ENCODE measurements at places on chromosomes 13 and 19.

DNA sequence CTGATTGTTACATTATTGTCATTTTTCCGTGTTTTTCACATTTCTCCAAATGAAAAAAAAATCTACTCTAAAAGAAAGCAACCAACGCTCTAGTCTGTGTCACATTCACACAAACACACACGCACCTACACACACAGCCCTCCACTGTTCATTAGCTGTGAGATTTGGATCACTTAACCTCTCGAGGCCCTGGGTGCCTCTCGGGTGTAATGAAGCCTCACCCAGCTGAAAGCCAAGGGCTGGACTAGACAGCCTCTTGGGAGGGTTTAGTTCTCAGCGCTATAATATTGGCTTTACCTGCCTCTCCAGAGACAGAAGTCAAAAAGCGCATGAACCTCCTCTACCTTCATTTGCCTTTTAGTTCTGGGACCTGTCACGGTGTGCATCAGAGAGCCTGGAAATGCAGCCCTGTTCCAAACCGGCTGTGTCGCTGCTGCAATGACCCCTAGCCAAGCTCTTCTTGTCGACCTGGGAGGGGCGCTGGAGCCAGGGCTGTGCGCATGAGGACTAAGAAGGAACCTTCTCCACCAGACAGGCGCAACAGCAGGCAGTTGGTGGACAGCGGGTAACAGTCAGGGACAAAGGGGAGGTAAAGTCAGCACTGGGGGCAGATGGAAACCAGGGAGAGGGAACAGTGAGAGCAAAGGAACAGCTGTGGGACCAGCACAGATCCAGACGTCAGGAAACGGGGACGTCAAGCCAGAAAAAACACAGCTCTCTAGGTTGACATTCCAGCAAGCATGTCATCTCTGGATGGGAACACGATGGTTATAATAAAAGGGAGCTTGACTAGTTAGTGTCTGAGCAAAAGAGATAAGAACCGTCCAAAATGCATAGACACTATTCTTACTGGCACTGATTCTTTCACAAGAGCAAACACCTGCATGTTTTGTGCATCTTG, 375.9 kb downstream of the EFNB2 start:
- DNase-seq, result no peak

GRCh38 chr19:17948931-17949930, 16.4 kb downstream of the CCDC124 start:
- DNase-seq, result no peak

- no peak for DNase-seq
Observed at GRCh38 chr13:67515895-67516294, 285.8 kb upstream of the PCDH9 start.

- DNase-seq, result peak; percentile 64
Observed at GRCh38 chr13:50125554-50126262, 110.5 kb downstream of the KCNRG start.

- no peak for DNase-seq
Observed at GRCh38 chr13:40146611-40147117, 491.2 kb downstream of the COG6 start.
